ENCODE measurements at places on chromosomes 11 and 22.

- no peak for DNase-seq
Measured at GRCh38 chr22:22156716-22157347, 87.8 kb upstream of the VPREB1 start.

DNA sequence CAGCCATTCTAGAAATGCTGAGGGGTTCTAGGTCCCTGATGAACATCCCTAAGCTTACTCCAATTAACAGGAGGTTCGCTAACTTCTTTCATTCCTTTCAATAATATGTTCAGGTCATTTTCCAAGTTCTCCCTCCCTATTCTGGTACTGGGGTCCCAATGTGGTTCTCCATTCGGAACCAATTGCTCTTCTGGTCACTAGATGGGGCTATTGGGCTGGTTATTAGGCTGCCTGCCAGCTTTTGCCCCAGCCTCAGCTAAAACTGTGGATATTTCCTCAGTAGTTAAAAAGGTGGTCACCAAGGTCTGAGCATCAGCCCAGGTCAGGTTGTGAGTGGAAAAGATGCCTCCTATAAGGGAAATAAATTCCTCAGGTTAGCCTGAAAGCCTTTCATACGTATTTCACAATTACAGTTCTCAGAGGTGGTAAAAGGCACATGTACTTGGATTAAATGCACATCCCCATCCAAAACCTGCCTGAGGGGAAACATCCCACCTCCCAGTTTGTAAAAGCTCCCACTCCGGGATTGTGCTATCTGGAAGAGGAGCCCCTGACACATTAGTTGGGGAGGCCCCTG is 161.1 kb upstream of the CCDC179 start:
- DNase-seq, result no peak

- no peak for DNase-seq
Measured at GRCh38 chr22:49269371-49269770, 558.3 kb downstream of the BRD1 start.

DNA sequence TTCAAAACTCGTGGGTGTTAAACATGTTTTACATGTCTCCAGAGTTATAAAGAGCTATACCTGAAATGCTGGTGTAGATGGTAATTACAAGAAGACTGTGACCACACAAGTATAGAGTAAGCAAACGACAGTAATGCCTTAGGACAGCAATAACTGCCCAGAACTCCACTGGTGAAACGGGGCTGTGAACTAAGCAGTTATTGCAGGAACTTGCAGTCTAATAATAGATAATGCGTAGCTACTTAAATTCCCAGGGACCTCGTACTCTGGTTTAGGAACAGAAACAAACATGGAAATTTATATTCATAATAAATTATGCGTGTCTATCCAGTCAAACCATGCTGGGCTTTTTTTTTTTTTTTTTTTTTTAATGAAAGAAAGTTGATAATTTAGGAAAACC is 24.9 kb upstream of the TP53AIP1 start:
- no peak for DNase-seq

DNA sequence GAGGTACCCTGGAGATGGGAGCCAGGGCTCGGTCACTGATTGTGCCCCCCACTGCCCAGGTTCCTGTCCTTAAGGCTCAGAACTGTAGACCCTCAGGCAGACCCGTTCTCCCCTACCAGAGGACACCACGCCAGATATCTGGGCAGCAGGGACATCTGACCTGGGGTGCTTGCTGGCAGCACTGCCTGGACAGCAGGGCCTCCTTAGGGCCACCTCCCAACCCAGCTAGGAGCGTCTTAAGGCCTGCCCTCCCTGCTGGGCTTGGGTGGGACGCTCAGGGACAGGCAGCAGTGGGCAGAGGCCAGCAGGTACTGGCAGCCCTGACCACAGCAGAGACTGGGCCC is 3.1 kb downstream of the POLR2L start:
- no peak for DNase-seq
